GM23338 (cell line): ENCODE measurements at places on chromosomes 3 and 15. TPM values are rescaled to one million over a fixed set of nuclear protein-coding genes. Genes with fewer than 3 reads are reported as not detected.
A peak's percentile ranks its signal among the peaks of the same experiment; 100 is the strongest.

DNA sequence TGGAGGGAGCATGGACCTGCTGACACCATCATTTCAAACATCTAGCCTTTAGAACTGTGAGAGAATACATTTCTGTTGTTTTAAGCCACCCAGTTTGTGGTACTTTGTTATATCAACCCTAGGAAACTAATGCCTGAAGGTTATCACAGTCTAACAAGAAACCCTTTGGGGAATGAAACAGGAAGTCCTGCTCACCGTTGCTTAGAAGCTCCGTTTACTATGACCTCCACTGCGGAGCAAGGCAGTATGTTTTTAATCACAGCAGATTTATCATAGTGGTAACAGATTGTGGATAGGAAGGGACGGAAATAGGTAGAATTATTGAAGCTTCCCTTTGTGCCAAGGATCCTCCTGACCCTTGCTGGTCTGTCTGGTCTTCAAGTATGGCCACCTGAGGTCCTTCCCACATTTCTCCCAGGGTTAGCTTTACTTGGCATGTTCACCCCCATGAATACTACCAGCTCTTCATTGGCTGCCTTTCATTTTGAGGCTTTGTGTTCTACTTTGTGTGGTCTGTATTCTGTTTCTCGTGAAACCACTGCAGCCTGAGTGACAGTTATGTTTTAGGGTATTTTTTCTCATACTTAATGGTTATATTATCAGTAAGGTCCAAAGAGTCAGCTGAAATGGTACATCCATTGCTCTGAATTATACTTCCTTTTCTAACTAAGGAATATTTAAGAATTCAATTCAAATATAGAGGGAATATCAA, 201.6 kb downstream of the CHST2 start:
- H3K27ac ChIP-seq = no peak overlapping the region
- no peak for DNase-seq
- no peak overlapping the region for H3K4me3 ChIP-seq
- H3K4me1 ChIP-seq = no peaks in the 10 kb centered on the region

OXTR gene
- total RNA-seq = 7.8 and 9.3 TPM in 2 replicates

- peak; percentile 73 for DNase-seq
- H3K36me3 ChIP-seq = peaks cover 3% of the 10 kb centered on the region; the same call in 1 of the 2 replicates
- H3K4me1 ChIP-seq = peaks cover 22% of the 10 kb centered on the region
- H3K27me3 ChIP-seq = no peaks in the 10 kb centered on the region
- H3K27ac ChIP-seq = peak overlapping the region; percentile 57
These were observed 6.9 kb downstream of the NIPA2 start for GRCh38 chr15:22845289-22845900.

IMPG2 gene
- not detected in 2 replicates for total RNA-seq

- H3K27ac ChIP-seq = peak overlapping the region; percentile 97
- peaks cover 5% of the 10 kb centered on the region; the same call in 1 of the 2 replicates for H3K4me1 ChIP-seq
- H3K36me3 ChIP-seq = no peaks in the 10 kb centered on the region
- H3K4me3 ChIP-seq = peak overlapping the region; percentile 86
- DNase-seq = peak; percentile 79
- H3K27me3 ChIP-seq = peaks cover 31% of the 10 kb centered on the region
These were observed 737 bp upstream of the ITPR1 start for GRCh38 chr3:4492208-4493013.

DNA sequence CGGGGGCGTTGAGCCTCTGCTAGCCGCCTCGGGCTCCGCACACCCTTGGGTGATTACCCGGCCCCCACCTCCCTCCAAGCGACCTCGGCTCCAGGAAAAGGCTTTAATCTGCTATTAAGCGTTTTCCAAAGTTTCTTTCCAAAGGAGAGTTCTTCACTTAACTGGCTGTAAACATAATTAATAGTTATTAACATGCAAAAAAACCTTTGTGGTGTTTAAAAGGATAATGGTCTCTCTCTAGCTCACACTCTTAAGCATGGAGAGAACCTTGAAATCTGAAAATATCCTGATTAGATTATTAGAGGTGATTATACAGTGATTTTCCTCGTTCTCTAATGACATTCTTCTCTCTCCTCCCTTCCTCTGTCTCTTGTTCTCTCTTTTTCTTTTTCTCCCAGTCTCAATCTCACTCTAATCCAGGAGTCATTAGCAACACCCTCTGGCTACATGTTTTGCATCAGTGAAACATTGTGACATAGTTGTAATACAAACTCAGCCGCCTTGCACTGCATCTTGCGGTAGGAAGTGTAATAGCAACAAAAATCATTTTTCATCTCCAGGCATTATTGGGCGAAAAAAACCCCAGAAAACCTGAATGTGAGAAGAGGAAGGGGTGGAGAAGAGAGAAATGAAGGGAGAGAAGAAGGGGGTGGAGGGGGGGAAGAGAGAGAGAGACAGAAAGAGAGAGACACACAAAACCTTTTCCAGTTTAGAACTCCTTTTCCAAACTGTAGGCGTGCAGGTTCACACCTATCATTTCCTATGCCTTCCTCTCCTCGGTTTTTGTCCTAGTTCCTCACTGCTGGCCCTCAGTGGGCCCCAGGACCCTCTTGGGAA, 24.4 kb downstream of the NR2F2 start:
- peak overlapping the region; percentile 49 for H3K4me3 ChIP-seq
- H3K27ac ChIP-seq = no peak overlapping the region
- H3K36me3 ChIP-seq = no peaks in the 10 kb centered on the region
- H3K27me3 ChIP-seq = peaks cover 100% of the 10 kb centered on the region
- H3K4me1 ChIP-seq = peaks cover 52% of the 10 kb centered on the region

- no peak overlapping the region for H3K27ac ChIP-seq
- DNase-seq = no peak
- no peak overlapping the region for H3K4me3 ChIP-seq
- H3K27me3 ChIP-seq = no peaks in the 10 kb centered on the region
- no peaks in the 10 kb centered on the region for H3K36me3 ChIP-seq
These were observed 54.7 kb downstream of the CORO2B start for GRCh38 chr15:68633231-68634121.

GRCh38 chr3:2921903-2922302, 188.3 kb downstream of the IL5RA start:
- H3K4me3 ChIP-seq = no peak overlapping the region
- peak; percentile 38 for DNase-seq
- no peak overlapping the region for H3K27ac ChIP-seq
- H3K27me3 ChIP-seq = no peaks in the 10 kb centered on the region
- peaks cover 5% of the 10 kb centered on the region for H3K4me1 ChIP-seq
- no peaks in the 10 kb centered on the region for H3K36me3 ChIP-seq

- H3K4me3 ChIP-seq = no peak overlapping the region
- 0 out of 2 replicates have a peak, but pooled peaks cover 9% of the 10 kb centered on the region for H3K4me1 ChIP-seq
These were observed 348.2 kb downstream of the GRM7 start for GRCh38 chr3:7209098-7209497.

GRAMD2A gene
- 2.8 and 3.3 TPM in 2 replicates for total RNA-seq

GRCh38 chr3:109059264-109059663, 58.7 kb downstream of the MORC1 start:
- H3K4me1 ChIP-seq = no peaks in the 10 kb centered on the region
- H3K4me3 ChIP-seq = no peak overlapping the region
- no peak for DNase-seq
- no peaks in the 10 kb centered on the region for H3K36me3 ChIP-seq
- H3K27ac ChIP-seq = no peak overlapping the region

GRCh38 chr15:64354688-64355344, 1.2 kb downstream of the CSNK1G1 start:
- H3K36me3 ChIP-seq = no peaks in the 10 kb centered on the region
- DNase-seq = no peak
- peaks cover 8% of the 10 kb centered on the region for H3K4me1 ChIP-seq
- H3K27ac ChIP-seq = peak overlapping the region; percentile 90
- H3K4me3 ChIP-seq = peak overlapping the region; percentile 80

GOLGA6L7 gene
- total RNA-seq = not detected in 2 replicates

SERPINI2 gene
- 1.8 and 2.5 TPM in 2 replicates for total RNA-seq

DNA sequence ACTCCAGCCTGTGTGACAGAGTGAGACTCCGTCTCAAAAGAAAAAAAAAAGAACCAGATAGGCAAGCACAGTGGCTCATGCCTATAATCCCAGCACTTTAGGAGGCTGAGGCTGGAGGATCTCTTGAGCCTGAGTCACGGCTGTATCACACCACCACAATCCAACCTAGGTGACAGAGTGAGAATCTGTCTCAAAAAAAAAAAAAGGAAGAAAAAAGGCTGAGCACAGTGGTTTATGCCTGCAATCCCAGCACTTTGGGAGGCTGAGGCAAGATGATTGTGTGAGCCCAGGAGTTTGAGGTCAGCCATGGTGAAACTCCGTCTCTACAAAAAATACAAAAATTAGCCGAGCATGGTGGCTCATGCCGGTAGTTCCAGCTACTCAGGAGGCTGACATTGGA, 5.6 kb upstream of the NICN1 start:
- no peak overlapping the region for H3K4me3 ChIP-seq
- H3K36me3 ChIP-seq = no peaks in the 10 kb centered on the region
- no peak for DNase-seq
- no peaks in the 10 kb centered on the region for H3K4me1 ChIP-seq
- H3K27ac ChIP-seq = no peak overlapping the region

DNA sequence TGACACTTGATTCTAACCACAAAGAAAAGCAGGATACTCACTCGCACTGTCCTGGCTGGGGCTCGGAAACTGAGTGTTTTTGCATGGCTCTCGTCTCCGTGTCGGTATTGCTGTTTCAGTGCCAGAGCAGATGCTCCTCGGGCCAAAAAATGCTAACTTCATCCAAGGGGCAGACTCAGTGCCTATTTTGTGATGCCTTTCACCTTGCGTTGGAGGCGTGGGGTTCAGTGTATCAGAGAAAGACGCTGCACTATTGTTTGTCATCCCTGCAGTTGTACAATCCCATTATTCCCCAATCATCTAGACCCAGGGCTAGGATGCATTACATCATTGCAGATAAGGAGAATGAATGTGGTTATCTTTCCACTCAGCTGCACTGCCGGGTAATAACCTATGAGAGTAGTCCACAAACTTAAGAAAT, 1.4 kb downstream of the CACNA2D3 start:
- H3K27ac ChIP-seq = no peak overlapping the region
- no peak for DNase-seq
- peaks cover 36% of the 10 kb centered on the region for H3K4me1 ChIP-seq
- H3K4me3 ChIP-seq = peak overlapping the region; percentile 65
- peaks cover 64% of the 10 kb centered on the region for H3K27me3 ChIP-seq

DNA sequence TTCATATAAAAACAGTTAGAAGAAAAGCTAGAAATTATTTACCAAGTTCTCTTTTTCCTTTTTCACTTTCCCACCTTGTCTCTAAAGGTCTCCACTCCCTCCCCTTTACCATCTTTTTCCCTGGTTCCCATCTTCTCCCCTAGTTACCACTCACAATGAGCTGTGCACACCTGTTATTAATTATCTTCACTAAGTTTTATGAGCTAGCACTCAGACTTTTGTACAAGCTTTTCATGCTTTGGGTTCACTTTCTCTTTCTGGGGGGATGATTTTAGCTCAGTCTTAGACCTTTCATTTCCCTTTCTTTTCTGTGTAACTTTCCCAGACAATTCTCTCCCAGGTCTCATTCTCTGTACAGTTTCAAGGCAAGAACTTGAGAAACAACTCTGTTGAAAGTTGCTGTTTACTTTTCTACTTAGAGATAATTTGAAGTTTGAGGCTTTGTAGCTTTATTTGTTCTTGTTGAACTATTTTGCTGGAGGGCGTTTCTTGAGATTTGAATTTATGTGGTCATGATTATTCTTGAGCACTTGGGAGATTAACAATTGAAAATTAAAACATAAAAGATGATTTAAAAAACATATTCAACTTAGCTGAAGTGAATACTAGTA, 24.0 kb upstream of the AADAC start:
- H3K27ac ChIP-seq = no peak overlapping the region
- no peaks in the 10 kb centered on the region for H3K4me1 ChIP-seq
- no peaks in the 10 kb centered on the region for H3K27me3 ChIP-seq
- DNase-seq = no peak
- H3K36me3 ChIP-seq = no peaks in the 10 kb centered on the region

DNA sequence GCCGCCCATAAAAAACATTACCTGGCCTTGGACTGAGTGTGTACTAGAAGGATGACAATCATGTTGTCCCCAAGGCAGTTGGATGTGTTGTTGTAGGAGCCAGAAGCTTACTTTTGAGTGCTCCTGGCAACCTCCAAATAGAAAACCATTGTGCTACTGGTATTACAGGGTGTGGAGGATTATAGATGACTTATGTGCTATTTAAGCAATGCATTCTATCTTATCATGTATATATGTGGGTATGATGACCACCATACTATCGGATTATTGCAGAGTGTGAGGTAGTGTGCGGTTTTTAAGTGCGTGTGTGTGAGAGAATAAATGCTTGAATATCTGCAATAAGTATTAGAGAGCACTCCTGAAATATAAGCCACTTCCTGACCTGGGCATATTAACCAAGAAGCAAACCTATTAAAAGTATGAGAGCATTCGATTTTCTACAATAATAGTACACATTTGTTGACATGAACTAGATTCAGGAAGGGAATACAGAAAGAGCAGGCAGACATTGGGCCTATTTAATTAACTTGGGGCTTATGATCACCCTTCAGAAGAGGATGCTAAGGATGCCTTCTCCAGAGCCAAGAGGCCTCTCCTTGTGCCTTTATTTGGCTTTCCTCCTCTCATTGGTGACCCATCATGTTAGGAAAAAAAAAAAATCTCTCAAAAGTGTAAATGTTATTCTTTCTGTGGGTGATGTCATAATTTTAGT, 11.7 kb upstream of the MBNL1 start:
- no peak for DNase-seq
- no peaks in the 10 kb centered on the region for H3K36me3 ChIP-seq
- H3K4me1 ChIP-seq = no peaks in the 10 kb centered on the region

C3orf49 gene
- not detected in 2 replicates for total RNA-seq

FBXO40 gene
- 0.03 and 0.23 TPM in 2 replicates for total RNA-seq

BOC gene
- total RNA-seq = 3.0 and 4.1 TPM in 2 replicates

OIP5 gene
- total RNA-seq = 53.1 and 61.1 TPM in 2 replicates

OSTN gene
- not detected in 2 replicates for total RNA-seq
